Prostate gland (tissue), 2 donors: ENCODE measurements at places on chromosomes 7 and 10. TPM values are rescaled to one million over a fixed set of nuclear protein-coding genes. Genes with fewer than 3 reads are reported as not detected.

GRCh38 chr10:664301-664700 is 25.2 kb downstream of the DIP2C start:
- H3K4me3 ChIP-seq: no peak overlapping the region
- no peaks in the 10 kb centered on the region for H3K36me3 ChIP-seq
- H3K27me3 ChIP-seq: no peaks in the 10 kb centered on the region
- DNase-seq: no peak
- H3K4me1 ChIP-seq: peaks cover 4% of the 10 kb centered on the region

DNA sequence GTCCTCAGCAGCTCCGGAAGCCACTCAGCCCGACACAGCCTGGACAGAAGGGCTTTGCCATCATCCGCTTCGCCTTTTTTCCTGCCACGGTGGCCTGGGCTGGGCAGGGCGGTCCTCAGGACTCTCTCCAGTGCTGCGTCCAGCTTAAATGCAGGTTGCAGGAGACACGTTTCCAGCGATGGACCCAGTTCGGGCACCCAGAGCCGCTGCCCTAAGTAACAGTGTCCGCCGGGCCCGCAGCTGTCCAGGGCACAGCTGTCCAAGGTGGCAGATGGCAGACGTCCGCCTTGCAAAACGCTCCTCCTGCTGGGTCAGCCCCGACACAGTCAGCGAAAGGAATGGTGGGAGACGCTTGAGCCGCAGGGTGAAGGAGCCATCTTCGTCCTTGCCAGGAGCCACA is 37.0 kb upstream of the FOXL3 start:
- H3K27ac ChIP-seq: peak overlapping the region; percentile 79
- H3K4me3 ChIP-seq: no peak overlapping the region
- no peaks in the 10 kb centered on the region for H3K36me3 ChIP-seq
- no peak for DNase-seq

DNA sequence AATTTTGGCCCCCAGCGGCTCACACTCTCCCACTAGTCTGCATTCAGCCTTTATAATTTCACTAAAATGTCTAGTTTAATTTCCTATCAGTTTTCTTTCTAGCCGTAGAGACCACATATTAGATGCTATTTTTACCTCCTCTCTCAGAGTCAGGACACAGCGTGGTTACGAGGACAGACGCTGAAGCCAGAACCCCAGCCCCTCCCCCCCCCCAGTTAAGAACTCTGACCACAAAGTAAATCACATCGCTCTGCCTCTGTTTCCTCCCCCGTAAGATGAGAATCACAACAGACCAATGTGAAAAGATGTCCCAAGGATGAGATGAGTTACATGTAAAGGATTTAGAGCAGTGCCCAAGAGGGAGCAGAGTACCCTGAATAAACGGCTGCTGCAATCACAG is 11.1 kb upstream of the TARP start:
- no peaks in the 10 kb centered on the region for H3K4me1 ChIP-seq
- H3K4me3 ChIP-seq: no peak overlapping the region
- no peak overlapping the region for H3K27ac ChIP-seq
- no peak for DNase-seq

DNA sequence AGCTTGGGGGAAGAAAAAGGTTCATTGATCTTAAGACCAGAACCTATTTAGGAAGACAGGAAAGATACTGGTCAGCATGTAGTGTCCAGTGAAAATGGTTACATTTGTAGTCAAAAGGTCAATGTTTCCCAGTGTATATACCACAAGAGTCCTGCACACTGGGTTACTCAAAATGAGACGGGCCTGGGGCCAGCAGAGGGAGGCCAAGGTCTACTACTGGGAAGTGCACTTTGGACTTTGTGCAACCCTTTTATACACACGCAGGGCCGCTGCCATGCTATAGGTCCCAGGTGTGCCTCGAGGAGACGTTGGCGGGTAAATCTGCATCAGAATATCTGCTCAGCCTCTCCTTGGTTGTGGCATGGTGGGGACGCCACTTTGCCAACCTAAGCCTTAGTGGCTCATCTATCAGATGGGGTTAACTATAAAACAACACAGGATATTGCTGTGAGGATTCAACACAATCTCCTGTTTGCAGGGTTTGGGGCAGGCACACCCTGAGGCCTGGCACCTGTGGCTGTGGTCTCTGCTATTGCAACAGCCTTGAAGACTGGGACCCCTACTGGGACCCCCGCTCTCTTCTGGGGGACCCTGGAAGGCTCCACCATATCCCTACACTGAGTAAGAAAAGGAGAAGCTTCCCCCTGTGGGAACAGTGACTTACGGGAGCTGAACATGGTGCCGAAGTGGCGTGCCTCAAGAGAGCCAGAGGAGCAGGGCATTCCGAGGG is 19.7 kb downstream of the CLRN3 start:
- no peak for DNase-seq
- no peaks in the 10 kb centered on the region for H3K36me3 ChIP-seq
- no peak overlapping the region for H3K27ac ChIP-seq
- H3K27me3 ChIP-seq: no peaks in the 10 kb centered on the region
- no peak overlapping the region for H3K4me3 ChIP-seq

- H3K4me3 ChIP-seq: no peak overlapping the region
- H3K36me3 ChIP-seq: no peaks in the 10 kb centered on the region
- no peaks in the 10 kb centered on the region for H3K27me3 ChIP-seq
- DNase-seq: no peak
- no peaks in the 10 kb centered on the region for H3K4me1 ChIP-seq
Observed at GRCh38 chr7:39946693-39947092, 3.4 kb upstream of the CDK13 start.

Gene CUZD1
- total RNA-seq: 0.23 TPM

Gene ZRANB1
- total RNA-seq: 17.9 TPM

- H3K27me3 ChIP-seq: no peaks in the 10 kb centered on the region
- no peak overlapping the region for H3K27ac ChIP-seq
- no peaks in the 10 kb centered on the region for H3K36me3 ChIP-seq
- no peaks in the 10 kb centered on the region for H3K4me1 ChIP-seq
- H3K4me3 ChIP-seq: no peak overlapping the region
Observed at GRCh38 chr7:12209221-12209620, 1.9 kb upstream of the TMEM106B start.

Gene INA
- 2.0 TPM for total RNA-seq

GRCh38 chr7:87188930-87189329 is 30.6 kb downstream of the TMEM243 start:
- no peaks in the 10 kb centered on the region for H3K4me1 ChIP-seq
- no peaks in the 10 kb centered on the region for H3K36me3 ChIP-seq
- DNase-seq: no peak
- no peak overlapping the region for H3K27ac ChIP-seq
- no peaks in the 10 kb centered on the region for H3K27me3 ChIP-seq

Gene ANXA8L1
- total RNA-seq: 15.0 TPM

DNA sequence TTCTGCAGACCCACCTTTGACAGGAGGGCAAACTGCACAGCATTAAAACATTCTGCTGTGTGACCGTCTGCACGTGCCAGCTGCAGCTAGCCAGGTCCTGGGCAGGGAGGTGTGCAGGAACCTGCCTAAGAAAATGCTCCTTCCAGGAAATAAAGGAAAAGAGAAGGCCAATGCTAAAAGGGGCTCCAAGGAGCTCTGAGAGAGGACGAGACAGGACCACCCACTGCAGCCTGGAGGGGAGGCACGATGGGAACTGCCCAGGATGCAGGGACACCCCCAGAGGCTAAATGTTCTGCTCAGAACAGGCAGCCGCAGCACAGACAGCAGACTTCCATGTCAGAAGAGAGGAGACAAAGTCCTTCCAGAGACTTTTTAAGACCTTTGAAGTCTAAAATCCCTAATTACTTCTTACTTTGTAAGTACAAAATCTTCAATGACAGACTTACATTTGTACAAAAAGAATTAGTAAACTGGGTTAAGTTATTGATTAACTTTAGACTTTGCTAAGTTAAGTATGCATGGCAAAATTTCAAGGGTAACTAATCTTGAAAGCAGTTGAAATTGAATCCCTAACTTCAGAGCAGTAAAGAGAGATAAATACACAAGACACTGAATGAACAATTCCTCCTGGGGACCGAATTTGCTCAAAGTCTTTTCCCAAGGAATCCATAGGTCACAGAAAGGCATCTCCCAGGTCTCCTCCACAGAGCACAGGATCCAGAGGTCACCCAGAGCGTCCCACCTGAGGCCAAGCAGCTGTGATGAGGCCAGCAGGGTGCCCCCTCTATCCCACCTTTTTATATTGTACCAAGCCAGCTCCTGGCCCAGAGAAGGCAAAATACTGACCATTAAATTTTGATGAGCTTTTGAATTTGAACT is 21.5 kb downstream of the HSPA12A start:
- no peaks in the 10 kb centered on the region for H3K36me3 ChIP-seq
- H3K27ac ChIP-seq: no peak overlapping the region
- no peak overlapping the region for H3K4me3 ChIP-seq
- no peak for DNase-seq

DNA sequence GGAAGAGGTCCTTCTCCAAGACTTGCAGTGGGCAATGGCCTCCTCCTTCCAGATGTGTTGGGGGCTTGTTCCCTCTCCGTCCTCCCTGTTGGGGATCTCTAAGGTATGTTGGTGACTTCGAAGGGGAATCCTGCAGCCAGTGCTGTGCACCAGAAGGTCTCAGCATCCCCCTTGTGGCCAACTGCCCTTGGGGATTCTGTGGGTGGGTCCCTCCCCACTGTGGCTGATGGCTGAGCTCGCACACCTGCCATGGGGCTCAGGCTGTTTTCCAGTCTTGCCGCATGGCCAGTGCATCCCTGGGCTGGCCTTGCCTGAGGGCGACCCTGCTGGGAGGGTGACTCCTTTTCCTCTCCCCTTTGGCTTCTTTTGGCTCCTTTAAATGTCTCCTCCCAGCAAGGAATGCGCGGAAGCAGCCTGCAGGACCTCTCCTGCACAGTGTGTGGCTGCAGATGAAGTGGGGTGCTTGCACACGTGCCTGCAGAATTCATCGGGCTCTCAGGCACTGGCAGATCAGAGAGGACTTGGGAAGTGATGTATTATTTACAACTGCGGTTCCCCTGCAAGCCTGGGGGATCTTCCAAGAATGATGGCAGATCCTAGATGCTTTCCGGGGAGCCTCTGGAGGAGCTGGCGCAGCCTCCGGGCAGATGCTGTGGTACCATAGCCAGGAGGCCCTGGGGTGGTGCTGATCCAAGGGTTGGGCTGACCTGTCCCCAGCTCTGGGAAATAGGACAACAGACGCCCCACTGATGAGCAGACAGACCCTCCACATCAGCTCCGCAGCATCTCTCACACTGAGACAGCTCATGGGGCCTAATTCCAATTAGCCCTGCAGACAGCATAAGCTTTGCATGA is 410.0 kb downstream of the TCERG1L start:
- H3K4me1 ChIP-seq: no peaks in the 10 kb centered on the region
- H3K27ac ChIP-seq: no peak overlapping the region
- H3K36me3 ChIP-seq: no peaks in the 10 kb centered on the region
- H3K27me3 ChIP-seq: peaks cover 2% of the 10 kb centered on the region
- no peak for DNase-seq

DNA sequence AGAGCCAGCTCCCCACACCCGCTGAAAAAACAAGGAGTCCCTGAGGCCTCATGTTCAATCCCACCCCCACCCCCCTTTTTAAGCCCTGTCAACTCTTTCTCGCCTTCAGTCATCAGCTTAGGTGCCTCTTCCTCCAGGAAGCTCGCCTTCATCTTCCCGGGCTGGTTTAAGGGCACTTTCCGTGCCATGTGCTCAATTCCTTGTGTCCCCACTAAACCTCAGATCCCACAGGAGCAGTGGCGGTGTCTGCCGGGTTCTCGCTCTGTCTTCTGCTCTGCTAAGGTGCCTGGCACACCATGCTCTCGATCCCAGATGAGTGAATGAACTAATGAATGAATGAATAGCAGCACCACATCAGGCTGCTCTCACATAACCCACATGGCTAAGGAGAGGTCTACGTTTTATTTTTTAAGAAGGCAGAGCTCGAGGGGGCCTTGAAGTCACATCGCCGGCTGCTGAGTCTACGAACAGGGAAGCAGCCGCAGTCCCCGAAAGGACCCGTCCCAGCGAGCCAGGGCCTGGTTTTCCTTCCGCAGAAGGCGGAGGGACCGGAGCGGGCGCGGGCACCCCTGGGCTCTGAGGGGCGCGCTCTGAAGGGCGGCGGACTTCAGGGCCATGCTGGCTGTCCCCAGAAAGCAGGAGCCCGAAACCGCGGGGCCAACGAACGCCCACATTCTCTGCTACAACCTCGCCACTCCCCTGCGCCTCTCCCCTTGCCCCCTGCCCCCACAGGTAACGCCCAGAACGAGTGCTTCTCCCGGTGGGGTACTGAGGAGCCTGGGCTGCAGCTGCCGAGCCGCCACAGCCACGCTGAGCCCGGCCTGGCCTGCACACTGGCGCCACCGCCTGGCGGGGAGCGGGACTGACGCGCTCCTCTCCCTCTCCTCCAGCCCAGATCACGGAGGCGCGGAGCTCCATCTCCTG is 73.4 kb upstream of the KCNMA1 start:
- H3K4me3 ChIP-seq: peak overlapping the region; percentile 30
- no peaks in the 10 kb centered on the region for H3K27me3 ChIP-seq
- H3K27ac ChIP-seq: peak overlapping the region; percentile 20
- no peaks in the 10 kb centered on the region for H3K36me3 ChIP-seq
- peak; percentile 61 for DNase-seq

DNA sequence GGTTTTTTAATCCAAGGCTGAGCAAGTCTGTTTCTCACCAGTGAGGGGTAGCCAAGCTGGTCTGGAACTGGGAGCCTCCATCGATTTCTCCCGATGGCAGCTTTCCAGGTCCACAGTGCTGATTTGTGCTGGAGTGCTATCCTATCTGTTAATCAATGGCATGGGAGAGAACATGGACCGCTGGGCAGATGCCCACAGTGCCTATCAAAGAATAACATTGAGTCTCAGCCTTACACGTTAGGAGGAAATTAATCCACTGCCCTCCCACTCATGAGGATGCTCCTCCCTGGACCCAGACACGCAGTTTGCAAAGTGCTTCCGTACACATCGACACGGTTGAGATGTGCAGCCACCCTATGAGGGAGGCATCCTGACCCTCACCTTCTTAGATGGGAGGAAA is 36.0 kb upstream of the CUX1 start:
- H3K27me3 ChIP-seq: no peaks in the 10 kb centered on the region
- DNase-seq: no peak
- H3K4me3 ChIP-seq: no peak overlapping the region
- H3K27ac ChIP-seq: no peak overlapping the region

DNA sequence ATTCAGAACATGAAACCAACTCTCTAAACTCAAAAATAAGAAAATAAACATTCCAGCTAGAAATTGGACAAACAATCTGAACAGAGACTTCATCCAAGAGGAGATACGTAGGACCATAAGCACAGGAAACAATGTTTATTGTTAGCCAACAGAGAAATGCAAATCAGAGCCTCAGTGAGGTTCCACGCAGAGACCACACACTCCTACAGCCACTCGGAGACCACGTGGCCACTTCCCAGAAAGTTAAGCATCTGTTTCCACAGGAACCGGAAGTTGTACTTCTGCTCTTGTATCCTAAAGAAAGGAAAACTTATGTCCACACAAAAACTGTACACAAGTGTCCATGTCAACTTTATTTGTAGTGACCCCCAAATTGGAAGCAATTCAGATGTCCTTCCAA is 214.8 kb downstream of the MGMT start:
- H3K27me3 ChIP-seq: no peaks in the 10 kb centered on the region
- H3K27ac ChIP-seq: no peak overlapping the region
- no peaks in the 10 kb centered on the region for H3K4me1 ChIP-seq
- no peaks in the 10 kb centered on the region for H3K36me3 ChIP-seq
- no peak for DNase-seq
- H3K4me3 ChIP-seq: no peak overlapping the region
